Stimulated activated CD8-positive, alpha-beta memory T cell treated with anti-CD3 and anti-CD28 coated beads, Interleukin-15, amount 100 ng/mL, for 48 hours (primary cell): ENCODE measurements at places on chromosomes 6 and 20.

DNA sequence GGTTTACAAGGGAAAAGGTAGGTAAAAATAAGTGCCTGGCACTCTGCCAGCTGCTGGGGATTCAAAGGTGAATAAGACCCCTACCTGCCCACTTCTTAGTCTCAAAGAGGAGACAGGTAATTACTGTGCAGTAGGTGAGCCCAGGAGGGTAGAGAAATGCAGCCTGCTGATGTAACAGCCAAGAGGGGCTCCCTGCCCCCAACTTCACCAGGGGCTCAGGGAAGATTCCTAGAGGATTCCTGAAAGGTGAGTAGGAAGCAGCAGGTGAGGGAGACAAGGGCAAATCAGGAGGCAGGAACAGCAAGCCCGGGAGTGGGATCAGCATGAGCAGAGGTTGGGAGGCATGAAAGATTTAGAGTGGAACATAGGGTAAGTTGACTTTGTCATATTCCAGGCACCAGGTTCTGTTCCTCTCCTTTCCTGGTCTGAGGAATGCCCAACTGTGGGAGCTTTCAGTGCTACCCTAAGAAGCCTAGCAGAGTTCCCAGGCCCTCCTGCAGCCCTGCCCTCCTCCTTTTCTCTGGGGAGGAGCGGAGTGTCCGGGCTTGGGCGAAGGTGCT lies 258.1 kb downstream of the LRFN2 start:
- no peak for DNase-seq

DNA sequence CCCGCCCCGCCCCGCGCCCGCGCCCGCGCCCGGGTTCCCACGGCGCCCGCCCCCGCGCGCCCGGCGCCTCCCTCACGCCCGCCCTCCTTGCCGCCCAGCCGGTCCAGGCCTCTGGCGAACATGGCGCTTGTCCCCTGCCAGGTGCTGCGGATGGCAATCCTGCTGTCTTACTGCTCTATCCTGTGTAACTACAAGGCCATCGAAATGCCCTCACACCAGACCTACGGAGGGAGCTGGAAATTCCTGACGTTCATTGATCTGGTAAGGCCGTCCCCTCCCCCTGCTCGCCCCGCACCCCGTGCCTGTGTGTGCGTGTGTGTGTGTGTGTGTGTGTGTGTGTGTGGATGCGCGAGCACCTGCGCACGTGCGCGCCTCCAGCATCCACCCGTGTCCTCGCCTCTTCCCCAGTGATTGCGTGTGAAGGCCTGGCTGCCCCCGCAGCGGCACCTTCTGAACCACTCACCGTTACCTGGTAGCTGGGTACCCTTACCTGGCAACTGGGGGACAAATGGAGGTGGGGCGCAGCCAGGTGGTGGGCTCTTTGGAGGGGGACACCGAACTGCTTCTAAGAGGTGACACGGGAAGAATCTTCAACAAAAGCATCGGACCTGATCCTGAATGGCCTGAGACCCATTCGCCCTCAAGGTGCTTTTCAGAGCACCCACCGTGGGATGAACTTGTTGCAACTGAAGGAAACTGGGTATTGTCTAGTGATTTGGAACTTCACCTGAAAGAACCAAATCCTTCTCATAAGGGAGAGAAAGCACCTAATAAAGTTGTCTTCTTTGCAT lies at the start of gene AIG1:
Gene AIG1, plus strand, starts transcription at position 84 of the 791 bp plus-strand sequence. Its CDS starts 37 bp downstream, at position 121.
- peak; percentile 34 for DNase-seq

- no peak for DNase-seq
These were observed 23.0 kb upstream of the FAM8A1 start for GRCh38 chr6:17577059-17577458.

- DNase-seq, result no peak
These were observed 124.7 kb upstream of the MARCKS start for GRCh38 chr6:113732384-113732966.

- no peak for DNase-seq
These were observed 236.1 kb downstream of the BMP2 start for GRCh38 chr20:7003598-7003997.

DNA sequence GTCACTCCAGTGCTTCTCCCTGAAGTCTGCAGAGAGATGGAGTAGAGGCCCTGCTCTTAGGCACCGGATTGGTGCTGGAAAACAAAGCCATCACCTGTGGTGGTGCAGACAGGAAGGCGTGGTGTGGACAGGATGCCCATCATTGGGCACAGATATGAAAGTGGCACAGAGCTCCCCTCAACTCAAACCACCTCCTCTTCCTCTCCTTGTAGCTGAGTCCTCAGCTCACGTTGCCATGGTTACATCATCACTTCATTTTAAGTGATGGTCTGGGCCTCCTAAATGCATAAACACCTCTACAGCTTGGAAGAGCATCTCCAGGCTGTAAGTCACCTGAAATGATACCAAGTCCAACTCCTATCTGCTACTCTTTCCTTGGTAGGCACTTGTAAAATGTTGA lies 8.0 kb upstream of the RTF2 start:
- no peak for DNase-seq

DNA sequence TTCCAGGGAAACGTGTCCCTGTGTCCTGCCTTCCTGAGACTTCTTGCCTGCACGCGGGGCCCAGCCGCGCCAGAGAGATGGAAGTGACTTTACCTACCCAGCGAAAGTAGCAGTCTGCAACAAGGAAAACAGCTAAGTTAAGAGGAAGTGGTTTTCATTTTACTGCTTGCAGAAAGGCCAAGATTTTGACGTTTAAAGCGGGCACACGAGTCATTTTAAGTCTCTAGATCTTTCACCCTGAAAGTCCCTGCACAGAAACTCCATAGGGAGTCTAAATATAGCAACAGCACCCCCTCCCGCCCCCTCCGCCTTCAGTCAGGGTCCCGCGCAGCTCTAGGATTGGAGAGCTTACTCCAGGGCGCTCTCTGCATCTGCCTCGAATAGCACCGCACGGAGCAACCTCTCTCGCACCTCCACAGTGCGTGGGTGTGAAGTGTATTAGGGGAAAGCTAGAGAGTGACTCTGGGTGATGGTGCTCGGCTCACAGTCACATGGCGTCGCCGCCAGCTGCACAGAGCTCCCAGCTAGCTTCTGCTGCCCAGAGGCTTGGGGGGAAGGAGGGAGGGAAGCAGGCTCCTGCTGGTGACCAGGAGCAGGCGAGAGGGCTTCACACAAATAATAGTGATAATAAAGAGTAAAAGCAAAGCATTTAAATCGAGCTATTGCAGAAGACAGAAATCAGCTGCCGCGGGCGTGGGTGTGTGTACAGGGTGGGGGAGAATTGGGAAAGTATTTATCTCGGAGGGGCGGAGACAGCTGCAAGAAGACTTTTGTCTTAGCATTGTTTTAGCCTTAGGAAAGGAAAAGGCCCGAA lies 1.8 kb upstream of the KCNQ5 start:
- peak; percentile 81 for DNase-seq

DNA sequence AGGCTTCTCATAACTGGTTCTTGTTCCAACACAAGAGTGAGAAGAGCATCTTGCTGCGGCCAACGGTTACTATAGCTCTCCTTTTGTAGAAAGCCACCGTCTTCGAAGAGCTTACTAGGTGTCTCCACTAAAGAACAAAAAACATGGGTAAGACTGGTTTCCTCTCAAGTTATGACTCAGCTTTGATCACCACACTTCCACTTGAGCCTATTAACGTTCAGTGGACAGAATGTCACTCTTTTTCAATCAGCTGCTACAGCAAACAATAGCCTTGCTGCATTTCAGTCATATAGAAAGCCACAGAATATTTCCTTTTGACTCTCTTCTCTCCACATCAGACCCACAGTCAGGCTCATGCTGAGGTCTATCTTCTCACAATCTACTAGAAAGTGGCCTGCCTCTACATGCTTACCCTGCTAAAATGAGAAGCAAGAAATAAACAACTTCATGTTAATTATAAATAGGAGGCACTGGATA lies 243.5 kb upstream of the PREP start:
- DNase-seq, result peak; percentile 32

DNA sequence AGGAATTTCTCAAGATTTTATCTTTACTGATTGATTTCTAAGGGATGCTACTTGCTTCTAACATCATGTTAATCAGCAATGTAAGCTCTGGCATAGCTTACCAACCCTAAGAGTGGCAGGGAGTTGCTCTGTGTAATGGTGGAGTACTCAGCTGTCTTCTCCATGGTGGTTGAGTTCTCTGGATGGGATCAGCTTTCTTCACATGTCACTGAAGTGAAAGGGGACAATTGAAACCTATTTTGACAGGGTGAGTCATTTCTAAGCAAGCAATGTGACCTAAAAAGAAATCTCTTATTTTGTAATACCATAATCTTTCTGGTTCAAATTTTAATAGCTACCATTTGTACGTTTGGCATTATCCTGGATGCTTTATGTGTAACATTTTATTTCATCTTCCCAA lies 430.4 kb downstream of the GJA1 start:
- DNase-seq, result no peak

- no peak for DNase-seq
These were observed 203.0 kb downstream of the CDC5L start for GRCh38 chr6:44590471-44590870.
